H9 (cell line): ENCODE measurements at places on chromosomes 4 and X.
A peak's percentile ranks its signal among the peaks of the same experiment; 100 is the strongest.

DNA sequence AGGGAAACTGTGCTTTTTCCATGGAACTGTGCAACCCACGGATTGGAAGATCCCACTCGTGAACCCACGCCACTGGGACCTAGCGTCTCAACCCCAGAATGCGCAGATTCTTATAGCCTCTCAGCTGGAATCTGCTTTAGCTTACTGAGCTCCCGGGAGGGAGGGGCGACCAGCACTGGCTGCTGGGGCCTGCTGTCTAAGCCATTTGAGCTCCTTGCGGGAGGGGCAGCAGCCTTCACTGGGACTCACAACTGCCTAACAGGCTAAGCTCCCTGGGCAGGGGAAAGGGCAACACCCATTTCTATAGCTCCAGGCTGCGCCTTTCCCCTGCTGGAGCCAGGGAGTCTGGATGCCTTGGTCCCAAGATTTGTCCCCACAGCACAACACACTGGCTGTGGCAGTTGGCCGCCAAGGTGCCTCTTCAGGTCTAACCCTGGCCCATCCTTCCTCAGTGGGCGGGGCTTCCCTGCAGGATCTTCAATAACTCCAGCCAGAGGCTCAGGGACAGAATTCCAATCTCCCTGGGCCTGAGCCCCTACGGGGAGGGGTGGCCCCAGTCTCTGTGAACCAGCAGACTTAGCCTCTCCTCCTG is 451.7 kb upstream of the PITX2 start:
- peak; percentile 50 for DNase-seq

DNA sequence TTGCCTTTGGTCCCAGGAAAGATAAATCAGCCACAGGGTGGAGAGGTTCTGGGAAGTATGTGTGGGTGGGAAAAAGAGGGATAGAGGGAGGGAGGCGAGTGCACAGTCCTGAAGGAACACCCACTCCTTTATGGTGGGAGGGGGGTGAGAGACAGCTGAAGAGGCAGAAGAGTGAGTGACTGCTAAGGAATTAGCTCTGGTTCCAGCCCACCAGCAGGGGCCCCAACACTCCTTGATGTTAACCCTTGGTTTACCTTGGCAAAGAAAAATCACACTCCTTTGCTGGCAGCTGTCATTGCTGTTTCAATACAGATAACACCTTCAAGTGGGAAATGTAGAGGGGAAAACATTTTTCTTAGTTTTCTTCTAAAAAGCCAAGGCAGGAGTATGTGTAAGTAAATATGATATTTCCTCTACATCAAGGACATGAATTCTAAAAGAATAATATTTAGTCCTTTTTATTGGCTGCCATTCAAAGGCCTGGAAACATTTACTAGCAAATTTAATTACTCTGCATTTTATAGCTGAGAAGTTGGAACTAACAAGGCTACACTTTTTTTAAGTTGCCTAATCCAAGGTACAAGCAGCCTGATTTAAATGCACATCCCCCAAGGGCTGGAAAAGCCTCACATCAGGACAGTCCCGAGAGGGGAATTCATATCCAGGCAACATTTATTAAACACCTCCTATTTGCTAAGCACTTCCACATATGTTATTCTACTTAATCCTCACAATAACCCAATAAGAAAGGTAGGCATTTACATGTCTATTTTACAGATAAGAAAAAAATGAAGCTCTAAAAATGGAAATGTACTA is 81.7 kb downstream of the HS6ST2 start:
- peak; percentile 60 for DNase-seq

- DNase-seq = no peak
Observed at GRCh38 chr4:55258152-55258865, 87.7 kb upstream of the SRD5A3 start.

GRCh38 chr4:145937971-145938611 is 532 bp downstream of the ZNF827 start:
- DNase-seq = no peak

- no peak for DNase-seq
Observed at GRCh38 chrX:21853578-21853977, 2.2 kb upstream of the YY2 start.

DNA sequence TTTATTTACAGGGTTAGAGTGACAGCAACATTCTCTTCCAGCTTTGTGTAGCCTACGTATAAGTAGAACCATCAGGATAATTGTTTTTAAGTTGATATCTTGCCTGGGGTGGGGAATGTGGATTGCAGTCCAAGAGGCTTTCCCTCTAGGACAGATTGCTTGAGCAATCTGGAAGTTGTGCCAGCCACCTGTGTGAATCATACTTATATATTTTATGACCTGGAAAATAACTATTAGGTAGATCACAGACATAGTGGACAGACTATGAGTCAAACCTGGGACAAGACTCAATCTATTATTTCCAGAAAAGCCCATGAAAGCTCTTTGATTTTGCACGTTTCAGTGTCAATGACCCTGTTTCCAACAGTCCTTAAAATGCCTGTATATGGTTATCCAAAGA is 98.9 kb downstream of the TLL1 start:
- no peak for DNase-seq

DNA sequence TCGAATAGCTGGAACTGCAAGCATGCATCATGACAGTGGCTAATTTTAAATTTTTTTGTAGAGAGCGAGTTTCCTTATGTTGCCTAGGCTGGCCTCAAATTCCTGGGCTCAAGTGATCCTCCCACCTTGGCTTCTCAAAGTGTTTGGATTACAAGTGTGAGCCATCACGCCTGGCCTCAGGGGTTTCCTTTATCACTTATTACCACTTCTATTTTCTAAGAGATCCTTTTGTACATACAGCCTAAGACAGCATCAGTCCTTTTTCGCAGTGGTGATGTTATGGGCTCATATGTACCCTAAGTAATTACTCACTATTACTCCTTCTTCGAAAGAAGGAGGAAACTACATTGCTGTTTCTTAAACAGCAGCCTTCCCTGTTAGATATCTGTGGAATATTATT is 54.1 kb upstream of the CDKN2AIP start:
- no peak for DNase-seq

- no peak for DNase-seq
Observed at GRCh38 chr4:94346541-94346940, 3.9 kb upstream of the HPGDS start.

- DNase-seq = no peak
Observed at GRCh38 chr4:112038861-112039260, 106.4 kb upstream of the FAM241A start.

GRCh38 chr4:90689739-90690138 is 562.5 kb downstream of the CCSER1 start:
- no peak for DNase-seq

GRCh38 chr4:125432078-125432477 is 117.3 kb downstream of the FAT4 start:
- peak; percentile 76 for DNase-seq

DNA sequence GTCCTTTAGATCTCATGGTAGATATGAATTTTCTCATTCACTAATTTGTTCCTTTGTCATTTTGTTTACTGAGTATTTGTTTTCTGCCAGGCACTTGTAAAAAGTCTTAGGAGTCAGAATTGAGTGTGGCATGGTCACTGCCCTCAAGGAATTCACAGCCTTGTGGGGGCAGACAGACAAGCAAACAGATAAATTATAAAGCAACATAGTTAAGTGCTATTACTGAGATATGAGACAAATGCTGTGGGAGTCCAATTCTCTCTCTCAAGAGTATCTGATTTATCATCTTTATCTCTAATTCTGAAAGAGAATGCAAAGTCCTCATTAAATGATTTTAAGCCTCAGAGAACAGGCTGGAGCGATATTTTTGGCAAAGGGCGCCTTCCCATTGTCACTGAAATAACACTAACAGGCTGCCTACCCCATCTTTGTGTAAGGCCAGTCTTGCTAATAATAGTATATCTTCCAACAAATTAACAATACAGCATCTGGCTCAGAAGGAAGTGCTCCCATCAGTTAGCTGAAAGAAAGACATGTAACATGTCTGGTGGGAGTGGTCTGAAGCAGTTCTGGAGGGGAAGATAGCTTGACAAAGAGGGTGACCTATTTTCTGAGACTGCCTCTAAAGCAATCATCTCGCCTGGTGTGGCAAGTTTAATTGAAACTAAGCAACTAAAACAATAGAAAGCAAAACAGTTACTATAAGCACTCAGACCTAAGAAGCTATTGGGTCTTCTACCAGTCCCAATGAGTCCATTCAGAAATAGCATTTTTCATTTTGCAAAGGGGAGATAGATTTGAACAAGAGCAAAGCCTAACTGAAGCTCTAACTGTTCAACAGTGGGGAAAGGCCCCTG is 61.5 kb upstream of the AMOT start:
- no peak for DNase-seq

DNA sequence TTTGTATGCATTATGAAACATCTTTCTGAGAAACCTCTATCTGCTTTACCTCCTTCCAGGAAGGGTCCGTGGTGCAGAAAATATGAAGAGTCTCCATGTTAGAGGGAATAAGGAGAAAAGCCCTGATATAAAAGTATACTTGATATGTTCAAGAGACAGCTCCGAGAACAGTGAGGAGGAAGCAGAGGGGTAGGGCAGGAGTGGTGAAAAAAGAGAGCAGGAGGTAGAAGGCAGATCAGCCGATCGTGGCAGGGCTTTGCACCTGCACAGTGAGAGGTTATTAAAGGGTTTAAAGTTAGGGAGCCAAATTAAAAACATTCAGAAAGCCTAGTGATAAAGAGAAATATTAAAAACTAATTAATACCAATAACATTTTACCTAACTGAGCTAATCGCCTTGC is 419.7 kb downstream of the FAT4 start:
- DNase-seq = no peak

GRCh38 chr4:60452266-60452665 is 747.9 kb upstream of the ADGRL3 start:
- DNase-seq = no peak

DNA sequence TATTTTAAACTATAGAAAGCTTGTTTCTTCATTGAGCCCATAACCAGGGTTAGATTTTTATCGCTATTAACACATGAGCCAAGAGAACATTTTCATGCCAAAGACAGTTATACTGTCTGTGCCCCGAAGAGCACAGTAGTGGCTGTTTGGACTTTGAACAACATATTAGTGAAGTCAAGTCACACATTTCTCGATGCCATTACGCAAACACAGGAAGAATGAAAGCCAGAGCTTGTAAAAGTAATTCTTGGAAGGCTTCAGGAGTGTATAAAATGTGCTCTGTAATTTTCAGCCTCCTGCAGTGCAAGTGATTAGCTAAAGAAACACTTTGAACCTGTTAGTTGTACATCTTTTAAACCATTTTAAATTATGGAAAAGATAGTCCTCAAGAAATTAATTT is 590.7 kb upstream of the PITX2 start:
- no peak for DNase-seq

GRCh38 chr4:19438233-19438632 is 813.5 kb upstream of the SLIT2 start:
- DNase-seq = no peak

DNA sequence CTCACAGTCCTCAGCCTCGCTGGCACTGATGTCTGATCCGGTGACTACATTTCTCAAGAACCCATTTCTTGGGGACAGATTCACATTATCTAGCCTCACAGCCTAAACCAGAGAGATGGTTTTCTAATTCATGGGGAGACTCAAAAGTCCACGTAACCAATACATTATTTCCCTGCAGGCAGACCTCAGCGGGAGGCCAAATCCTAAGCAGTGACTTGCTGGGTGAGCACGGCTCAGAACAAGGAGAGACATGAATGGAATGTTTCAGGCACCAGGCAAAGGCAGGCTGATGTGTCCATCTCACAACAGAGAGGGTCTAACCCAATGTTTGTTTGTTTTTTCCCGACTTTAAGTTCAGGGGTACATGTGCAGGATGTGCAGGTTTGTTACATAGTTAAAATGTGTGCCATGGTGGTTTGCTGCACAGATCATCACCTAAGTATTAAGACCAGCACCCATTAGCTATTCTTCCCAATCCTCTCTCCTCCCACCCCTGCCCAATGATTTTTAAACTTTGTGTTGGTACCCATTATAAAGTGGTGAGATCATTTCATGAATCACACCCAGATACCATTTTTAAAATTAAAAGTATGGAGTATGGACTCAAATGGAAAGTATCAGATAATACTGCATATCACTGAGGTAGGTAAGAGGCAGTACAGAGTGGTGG is 53.3 kb downstream of the SCD5 start:
- DNase-seq = no peak

DNA sequence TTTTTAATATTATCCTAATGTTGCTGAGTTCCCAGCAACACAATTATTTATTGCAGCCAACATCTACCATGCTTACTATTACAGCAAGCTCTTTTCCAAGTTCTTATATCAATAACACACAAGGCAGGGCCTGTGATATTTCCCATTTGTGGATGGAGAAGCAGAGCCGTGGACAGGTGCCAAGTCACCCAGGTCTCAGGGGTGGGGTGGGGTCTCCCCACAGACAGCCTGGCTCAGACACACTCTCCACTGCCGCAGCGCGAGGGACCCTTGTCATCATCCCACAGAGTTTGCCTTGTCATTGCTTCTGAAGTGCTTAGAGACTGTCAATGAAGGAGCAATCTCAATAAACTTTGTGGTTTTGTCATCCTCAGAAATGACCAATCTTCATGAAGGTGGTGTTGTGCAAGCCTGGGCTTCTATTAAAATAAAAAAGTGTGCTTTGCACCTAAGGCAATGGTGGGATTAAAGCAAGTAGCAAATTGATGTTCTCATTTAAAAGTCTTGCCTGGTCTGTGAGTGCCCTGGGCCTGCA is 76.1 kb downstream of the SORBS2 start:
- no peak for DNase-seq

- no peak for DNase-seq
Observed at GRCh38 chr4:84024405-84024804, 474.7 kb downstream of the NKX6-1 start.

DNA sequence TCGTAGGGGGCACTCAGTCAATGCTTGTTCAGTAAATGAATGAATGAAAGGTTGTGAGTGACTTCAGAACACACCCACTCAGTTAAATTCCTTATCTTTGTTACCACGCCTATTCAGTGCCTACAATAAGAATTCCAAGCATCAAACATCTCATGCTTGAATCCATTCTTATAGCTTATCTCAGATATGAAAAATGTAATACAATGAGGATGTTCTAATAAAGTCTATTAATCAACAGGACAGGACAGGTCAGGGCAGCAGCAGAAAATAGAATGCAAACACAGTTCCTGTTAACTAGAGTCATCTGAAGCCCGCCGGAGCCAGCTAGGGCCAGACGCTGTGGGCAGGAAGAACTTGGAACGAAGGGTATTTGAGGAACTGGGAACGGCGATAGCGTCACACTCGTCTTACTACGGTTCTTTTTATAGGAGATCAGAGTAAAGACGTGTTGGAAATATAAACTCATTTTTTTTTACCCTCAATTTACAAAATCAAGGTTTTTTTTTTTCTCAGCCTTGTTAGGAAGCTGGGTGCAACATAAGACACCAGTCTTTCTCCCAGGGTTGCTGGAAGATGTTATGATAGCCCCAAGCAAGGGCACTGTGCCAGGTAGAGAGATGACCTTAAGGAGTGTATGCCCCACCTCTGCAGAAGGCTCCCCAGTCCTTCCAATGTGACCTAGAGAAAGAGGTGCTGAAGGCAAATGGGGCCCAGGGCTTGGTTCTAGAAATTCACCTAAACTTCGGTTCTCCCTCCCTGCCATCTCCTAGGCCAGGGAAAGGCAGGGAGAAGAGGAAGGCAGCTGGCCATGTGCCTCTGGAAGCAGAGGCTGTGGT is 48.3 kb downstream of the SEL1L3 start:
- no peak for DNase-seq

- DNase-seq = no peak
Observed at GRCh38 chrX:105136786-105137185, 83.7 kb downstream of the TEX13A start.
